Activated CD4-positive, CD25-positive, alpha-beta regulatory T cell treated with anti-CD3 and anti-CD28 coated beads, Interleukin-2, amount 50 U/mL, for 24 hours (primary cell): ENCODE measurements at places on chromosomes 11 and 22.
A peak's percentile ranks its signal among the peaks of the same experiment; 100 is the strongest.

DNA sequence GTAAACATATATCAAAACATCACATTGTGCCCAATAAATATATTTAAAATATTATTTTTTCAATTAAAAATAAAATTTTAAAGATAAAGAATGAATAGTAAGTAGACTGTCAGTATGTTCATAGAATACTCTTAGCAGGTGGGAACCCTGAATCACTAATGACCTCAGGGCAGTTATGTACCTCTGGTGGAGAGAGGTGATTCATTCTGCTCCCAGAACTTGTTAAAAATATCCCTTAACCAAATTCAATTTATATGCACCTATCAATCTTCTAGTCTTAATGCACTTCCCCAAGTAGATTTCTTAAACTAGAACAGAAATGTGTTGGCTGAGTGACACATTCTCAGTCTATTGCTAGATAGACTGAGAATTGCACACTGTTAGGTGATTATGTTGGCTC is 183.9 kb upstream of the SYN3 start:
- ATAC-seq: no peak

DNA sequence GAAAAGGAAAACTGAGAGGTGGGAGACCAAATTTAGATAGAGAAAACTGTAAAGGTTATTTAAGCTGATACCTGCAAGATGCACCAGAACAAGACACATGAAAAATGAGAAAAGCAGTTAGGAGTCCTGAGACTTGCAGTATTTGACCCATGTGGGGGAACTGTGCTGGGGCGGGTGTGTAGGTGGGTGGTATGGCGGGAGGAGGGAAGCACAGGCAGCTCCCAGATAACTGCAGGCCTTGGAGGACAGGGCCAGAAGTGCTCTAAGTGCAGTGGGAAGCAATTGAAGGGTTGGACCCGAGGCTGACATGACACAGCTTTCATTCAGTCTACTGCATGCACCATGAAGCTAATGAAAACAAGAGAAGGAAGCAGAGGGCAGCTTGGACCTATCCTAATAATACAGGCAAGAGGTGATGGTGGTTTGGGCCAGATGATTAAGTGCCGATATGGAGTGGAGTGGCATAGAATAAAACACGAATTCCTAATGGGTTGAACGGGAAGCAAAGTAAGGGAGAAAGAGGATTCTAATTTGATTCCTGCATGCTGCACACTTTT is 48.0 kb upstream of the ANO3 start:
- ATAC-seq: no peak

- ATAC-seq: peak; percentile 100
These were observed at the start of gene VWA5A for GRCh38 chr11:124114942-124115781. TSS of gene VWA5A (plus strand) at chr11:124115450. CDS start at chr11:124117512, 2,062 bp downstream.

DNA sequence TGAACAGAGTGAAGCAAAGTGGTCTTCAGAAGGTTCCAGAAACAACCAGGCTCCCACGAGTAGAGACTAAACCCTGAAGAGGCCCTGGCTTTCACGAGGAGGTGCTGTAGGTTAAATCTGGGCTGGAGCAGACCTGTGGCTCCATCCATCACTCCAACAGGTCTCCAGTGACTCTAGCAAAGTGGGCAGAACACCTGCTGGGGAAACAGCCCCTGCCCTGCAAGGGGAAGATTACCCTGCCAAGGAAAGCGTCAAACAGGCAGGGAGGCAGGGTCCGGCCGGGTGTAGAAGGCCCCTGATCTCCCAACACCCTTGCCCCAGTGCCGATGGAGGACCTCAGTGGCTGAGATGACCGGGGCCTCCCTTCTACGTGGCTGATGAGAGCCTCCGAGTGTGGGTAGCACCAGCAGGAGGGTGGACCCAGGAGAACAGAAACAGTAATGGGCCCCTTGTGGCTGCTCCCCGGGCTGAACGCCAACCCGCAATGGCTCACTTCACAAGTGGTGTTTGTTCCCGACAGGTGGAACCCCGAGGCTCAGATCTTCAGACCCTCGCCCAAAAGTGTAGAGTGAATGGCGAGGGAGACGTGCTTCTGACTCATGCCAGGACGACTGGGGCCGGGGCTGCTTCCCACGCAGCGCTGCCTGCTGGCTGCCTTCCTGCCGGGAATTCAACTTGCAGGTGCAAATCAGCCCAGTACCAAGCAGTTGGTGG is 112.0 kb downstream of the SHANK2 start:
- ATAC-seq: no peak

GRCh38 chr11:122791411-122791810 is 46.9 kb upstream of the CRTAM start:
- ATAC-seq: no peak

GRCh38 chr11:128335729-128336128 is 251.6 kb downstream of the ETS1 start:
- ATAC-seq: no peak

DNA sequence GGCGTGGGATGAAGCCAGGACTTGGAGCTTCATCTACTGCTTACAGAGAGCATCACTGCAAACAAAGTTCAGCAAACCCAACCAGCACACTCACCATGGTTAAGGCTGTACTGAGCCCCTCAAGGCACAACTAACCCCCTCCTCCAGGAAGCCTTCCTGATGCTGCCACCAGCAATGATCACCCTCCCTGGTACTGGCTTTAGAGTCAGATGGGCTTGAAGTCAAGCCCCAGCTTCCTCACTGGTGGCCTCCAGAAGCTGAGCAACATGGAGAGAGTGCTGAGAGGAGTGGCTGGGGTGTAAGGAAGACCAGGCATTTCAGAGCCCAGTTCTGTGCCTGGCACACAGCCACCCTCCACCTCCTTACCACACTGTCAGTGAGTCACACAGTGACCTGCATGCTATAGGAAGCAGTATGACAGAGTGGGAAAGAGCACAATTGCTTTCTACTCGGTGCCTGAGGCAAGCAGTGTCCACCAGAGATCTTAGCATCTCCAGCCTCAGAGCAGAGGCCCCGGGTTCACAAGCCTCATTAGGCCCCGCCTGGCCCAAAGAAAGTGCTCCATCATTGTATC is 24.7 kb upstream of the BAIAP2L2 start:
- ATAC-seq: no peak

- no peak for ATAC-seq
These were observed 9.7 kb downstream of the CHRM1 start for GRCh38 chr11:62911137-62912130.

DNA sequence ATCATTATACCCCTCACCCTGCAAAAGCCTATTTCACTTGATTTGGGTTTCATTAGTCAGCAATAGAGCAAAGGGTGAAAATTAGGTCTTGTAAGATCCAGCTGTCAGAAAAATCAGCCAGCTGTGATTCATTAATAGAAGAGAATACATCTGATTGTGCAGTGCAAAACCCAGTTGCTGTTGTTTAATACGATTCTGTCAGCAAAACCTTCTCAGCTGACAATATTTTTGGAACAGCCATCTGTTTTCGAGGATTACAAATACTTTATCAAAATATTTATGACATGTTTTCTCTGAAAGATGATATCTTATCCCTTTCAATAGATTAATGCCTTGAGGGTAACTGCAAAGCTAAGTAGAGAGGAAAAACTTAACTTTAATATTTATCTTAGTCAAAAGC is 1354.0 kb upstream of the RAG2 start:
- no peak for ATAC-seq

- no peak for ATAC-seq
These were observed 63.9 kb downstream of the UVRAG start for GRCh38 chr11:75878933-75879332.

DNA sequence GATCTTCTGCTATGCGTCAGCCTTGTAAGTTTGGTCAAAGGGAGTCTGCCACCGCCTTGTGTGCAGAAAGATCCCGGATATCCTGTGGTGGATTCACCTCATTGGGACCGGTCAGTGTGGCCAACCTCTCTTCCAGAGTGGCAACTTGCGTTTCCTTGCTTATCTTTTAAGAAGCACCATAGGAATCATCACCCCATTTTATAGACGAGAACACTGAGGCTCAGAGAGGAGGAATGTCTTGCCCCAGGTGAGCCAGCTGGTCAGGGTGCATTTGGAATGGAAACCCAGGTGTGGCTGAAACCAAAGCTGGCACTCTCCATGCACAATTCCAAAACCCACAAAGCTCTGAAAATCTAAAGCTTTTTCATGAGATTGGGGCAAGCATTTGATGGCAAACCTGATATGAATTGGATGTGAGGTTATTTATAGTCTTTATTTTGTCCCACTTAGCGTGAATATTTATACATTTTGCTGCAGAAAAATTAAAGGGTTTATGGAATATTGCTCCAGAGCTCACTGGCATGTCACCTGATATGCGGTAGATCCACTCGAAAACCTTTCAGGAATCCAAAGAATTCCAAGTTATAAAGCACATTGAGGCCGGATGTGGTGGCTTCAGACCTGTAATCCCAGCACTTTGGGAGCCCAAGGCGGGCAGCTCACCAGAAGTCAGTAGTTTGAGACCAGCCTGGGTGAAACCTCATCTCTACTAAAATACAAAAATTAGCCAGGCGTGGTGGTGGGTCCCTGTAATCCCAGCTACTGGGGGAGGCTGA is 12.1 kb upstream of the EIF3D start:
- no peak for ATAC-seq

DNA sequence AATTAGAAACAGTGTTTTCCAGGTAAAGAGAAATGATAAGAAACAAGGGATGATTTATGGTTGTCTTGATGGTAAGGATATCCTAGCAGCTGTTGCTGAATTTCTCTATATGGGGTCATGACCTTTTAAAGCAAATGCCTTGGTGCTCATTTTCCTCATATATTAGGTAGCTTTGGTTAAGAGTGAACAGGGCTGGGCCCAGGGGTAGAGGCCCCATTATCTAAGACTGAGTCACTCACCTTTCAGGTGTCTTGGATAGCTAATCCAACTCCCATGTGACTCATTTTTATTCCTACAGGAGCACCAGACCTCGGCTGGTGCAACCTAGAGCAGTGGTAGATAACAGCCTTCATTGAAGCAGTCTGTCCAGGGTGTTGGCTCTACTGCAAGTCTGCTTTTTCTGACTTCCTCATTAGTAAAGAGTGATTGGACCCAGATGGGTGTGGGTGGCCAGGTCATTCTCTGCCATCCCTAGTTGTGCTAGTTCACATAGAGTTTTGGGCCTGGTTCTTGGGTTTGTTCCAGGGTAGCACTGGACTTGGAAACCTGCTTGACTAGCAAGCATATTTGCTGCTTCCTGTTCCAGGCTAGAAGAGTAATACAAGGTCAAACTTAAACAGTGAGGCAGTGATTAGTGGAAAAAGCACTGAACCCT is 37.4 kb downstream of the CTNND1 start:
- ATAC-seq: no peak

GRCh38 chr22:25061605-25062376 is 109.3 kb downstream of the KIAA1671 start:
- no peak for ATAC-seq

GRCh38 chr11:61532134-61533038 is 23.8 kb downstream of the LRRC10B start:
- ATAC-seq: peak; percentile 63

DNA sequence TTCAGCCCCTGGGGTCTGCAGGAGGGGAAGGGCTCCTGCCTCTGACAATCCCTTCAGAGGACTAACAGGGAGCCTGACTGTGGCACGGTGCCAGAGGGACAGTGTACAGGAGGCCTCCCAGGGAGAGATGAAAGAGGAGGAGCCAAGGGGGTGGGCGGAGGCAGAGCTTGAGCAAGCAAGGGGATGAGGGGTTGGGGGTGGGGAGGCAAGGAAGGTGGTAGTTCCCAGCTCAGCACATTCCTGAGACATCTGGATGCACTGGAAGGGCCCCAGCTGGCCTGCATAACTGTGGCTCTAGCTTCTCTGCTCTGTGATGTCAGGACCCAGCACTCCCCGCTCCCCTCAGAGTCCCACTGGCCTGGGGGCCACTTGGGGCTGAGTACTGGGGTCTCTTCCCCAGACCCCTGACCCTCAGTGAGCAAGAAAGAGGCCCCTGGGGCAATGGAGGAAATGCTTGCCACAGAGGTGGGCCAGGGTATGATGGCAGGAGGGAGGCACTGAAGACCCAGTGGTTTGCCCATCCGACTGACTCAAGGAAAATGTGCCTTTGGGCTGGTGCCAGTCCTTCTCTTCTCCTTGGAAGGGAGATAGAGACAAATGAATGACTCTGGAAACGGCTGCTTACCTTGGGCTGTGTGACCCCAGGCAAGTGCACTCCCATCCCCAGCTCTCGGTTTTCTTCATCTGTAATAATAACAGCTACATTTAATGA is 13.3 kb downstream of the CREB3L1 start:
- ATAC-seq: no peak

DNA sequence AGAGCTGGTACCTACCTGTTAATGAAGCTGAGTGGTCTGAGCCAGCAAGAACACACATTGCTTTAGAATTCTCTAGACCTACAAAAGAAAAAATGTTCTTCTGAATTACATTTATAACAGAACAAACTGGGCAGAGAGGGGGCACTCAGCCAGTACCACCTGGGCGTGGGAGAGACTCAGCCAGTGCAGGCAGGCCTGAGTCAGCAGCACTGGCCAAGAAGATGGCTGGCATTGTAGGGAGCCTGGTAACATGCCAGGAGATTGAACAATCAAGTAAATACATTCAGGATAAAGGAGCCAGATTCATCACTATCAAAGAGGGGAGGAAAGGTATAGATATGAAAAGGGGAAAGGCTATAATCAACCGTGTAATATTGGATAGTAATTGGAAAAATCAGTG is 19.9 kb downstream of the SERGEF start:
- no peak for ATAC-seq

DNA sequence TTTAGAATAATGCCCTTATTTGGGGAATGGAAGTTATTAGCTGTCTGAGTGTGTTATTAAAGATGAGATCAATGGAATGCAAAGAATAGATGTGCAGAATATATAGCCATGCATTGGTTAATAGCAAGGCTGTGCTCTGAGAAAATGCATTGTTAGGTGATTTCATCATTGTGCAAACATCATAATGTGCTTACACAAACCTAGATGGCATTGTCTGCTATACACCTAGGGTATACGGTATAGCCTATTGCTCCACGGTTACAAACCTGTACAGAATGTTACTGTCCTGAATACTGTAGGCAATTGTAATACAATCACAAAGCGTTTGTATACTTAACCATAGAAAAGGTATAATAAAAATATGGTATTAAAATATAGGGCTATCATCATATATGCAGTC is 25.5 kb downstream of the SLC5A12 start:
- no peak for ATAC-seq

GRCh38 chr11:46850829-46851380 is 4.8 kb upstream of the CKAP5 start:
- no peak for ATAC-seq

DNA sequence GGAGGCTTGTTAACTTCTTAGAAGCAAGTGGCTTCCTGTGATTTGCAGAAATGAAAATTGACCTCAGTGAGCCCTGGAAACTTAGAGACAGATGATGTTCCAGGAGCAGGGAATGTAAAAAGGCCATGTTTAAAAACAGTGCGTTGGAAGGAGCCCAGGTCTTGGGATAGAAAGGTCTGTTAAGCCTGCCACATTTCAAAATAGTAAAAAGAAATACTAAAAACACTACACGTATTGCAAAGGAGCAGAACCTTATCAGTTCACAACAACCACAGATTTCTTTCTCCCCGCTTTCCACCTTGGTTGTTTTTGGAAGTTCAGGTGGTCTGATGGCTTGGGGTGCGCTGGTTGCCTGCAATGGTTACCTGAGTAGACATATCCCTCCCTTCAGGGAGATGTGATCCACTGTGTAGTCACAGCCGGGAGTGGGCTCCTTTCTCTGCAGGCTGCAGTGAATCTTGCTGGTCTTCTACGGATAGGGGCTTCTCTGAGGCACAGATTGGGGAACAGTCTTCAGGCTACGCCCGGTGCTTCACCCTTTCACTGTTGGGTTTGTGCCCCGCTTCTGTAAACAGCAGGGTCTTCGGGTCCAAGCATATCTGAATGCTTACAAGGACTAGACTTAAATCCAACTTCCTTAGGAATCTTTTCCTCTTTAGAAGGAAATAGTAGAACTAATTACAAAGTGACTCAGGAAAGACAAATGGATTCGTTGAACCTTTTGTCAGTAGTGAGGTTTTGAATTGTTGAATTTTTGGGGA is 1.9 kb downstream of the TEAD1 start:
- no peak for ATAC-seq

GRCh38 chr11:114080769-114081168 is 21.3 kb downstream of the ZBTB16 start:
- no peak for ATAC-seq
